ENCODE measurements at places on chromosomes 11 and 22.

- DNase-seq: no peak
These were observed 14.9 kb upstream of the OR51S1 start for GRCh38 chr11:4863876-4864275.

- no peak for DNase-seq
These were observed 2.0 kb upstream of the JAML start for GRCh38 chr11:118226781-118227180.

DNA sequence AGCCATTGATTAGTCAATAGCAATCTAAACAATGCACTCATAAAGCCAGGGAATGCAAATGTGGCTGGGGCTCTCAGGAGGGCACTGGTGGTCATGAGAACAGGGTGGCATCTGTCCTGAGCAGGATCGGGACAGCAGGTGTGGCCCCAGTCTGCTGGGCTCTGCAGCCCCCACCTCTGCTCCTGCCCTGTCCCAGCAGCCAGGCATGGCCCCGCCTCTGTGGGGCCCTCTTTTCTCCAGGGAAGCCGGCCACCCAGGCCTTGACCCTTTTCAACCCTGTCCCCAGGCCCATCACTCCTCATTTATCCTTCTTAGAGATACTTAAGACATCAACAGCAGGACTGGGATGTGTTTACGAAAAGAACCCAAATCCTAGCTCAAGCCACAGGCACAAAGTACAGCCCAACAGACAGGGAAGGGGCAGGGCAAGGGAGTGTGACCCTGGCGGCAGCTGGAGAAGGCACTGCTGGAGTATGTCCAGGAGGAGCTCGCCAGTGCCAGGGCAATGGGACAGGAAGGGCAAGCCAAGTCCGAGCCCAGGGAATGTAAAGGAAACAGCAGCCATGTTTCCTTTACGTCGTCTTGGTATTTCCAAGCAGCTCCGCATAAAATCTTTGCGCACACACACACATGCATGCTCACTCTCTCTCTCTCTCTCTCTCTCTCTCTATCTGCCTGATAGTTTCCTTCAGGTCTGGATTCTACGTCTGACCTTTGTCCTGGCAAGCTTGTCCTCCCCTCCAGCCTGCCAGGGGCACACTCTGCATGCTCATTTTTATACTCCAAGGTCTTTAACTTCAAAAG, 59.9 kb downstream of the DGCR2 start:
- no peak for DNase-seq

DNA sequence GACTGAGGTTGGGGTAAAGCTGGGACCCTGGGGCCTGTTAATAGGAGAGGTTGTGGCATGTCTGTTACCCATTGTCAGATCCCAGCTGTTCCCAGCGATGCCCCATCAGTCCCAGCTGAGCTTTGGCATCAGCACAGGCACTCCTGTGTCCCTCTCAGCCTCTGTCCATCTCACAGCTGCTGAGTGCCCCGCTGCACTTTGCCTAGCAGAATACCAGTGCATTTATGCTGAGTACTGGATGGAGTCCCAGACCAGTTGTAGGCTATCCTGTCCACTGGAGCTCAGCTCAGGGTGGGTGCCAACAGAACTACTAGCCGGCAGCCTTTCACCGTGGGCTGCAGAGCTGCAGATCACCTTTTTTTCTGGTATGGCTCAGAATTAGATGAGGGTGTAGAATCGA, 9.9 kb downstream of the FXYD6 start:
- no peak for DNase-seq

DNA sequence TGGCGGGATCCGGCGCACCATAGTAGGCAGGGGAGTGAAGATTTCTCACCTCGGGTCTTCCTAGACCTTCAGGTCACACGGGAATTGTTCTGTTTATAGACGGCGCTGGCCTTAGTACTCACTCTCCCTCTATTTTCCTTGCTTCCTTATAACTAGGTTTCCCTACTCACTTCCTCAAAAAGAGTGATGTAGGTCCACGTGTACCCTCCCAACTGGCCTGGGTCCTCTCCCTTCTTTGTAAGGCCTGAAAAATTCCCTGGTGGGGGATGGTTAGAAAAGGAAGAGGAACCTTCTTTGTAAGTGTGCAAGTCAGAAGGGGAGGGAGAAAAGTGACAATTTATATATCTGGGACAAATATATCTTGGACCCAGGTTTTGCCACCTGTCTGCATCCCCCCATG, 2.9 kb upstream of the TMEM9B start:
- no peak for DNase-seq

DNA sequence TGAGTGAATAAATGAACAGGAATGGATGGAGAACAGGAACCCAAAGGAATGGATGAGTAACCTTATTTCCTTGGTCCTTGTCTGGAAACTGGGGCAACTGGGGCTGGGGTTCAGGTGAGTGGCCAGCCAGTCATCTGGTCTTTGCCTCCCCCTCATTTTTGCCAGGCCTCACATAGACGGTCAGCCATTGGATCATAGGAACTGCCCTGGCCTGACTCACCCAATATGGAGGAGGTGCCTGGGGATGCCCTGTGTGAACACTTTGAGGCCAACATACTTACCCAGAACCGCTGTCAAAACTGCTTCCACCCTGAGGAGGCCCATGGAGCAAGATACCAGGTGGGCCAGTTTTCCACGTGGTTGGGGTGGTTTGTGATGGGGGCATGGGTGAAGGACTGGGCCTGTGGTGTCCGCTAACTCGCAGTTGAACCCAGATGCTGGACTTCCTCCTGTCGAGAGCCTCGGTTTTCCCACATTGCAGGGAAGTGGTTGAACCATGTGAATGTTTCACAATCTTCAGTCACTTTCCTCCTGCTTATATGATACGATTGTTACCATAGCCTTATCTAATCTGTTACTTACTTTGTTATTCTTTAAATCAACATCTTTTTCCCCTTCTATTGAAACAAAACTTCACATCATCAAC, 4.4 kb downstream of the TRIOBP start:
- no peak for DNase-seq

- DNase-seq: no peak
These were observed 56.6 kb upstream of the FDX1 start for GRCh38 chr11:110373051-110373702.

GRCh38 chr22:47290706-47291430, 528.4 kb downstream of the TBC1D22A start:
- DNase-seq: no peak

DNA sequence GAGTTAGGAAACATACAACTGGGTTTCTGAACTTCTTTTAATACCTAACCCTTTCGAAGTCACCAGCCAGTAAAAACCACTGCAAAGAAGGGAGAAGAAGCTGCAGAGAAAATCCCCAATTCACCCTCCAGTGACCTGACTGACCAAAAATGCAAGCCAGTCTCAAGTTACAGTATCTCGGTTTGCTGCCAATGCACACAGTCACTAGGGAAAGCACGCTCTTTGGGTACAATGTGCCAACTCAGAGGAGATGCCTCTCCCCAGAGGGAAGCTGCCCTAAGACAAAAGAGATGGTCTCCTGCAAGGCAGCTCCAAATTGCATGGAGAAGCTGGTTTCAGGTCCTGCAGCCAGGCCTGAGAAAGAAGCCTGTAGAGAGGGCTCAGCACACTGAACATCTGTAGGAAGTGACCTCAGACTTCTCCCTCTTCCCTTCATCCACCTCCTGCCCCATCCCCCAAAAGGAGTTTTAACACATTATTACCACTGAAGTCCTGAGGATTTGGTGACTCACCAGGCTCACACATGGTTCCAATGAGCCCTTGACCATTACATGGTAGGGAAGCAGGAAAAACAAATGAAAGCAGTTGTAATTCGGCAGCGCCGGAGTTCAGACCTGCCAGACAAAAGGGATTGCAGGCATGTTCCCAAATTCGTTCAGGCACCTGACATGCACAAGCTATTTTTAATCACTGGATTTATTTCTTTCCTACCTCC, 90.1 kb downstream of the ETS1 start:
- no peak for DNase-seq

- DNase-seq: no peak
These were observed 116.4 kb downstream of the BLID start for GRCh38 chr11:121999651-122000050.

- DNase-seq: no peak
These were observed 135.1 kb downstream of the SPATA19 start for GRCh38 chr11:133710241-133710640.

DNA sequence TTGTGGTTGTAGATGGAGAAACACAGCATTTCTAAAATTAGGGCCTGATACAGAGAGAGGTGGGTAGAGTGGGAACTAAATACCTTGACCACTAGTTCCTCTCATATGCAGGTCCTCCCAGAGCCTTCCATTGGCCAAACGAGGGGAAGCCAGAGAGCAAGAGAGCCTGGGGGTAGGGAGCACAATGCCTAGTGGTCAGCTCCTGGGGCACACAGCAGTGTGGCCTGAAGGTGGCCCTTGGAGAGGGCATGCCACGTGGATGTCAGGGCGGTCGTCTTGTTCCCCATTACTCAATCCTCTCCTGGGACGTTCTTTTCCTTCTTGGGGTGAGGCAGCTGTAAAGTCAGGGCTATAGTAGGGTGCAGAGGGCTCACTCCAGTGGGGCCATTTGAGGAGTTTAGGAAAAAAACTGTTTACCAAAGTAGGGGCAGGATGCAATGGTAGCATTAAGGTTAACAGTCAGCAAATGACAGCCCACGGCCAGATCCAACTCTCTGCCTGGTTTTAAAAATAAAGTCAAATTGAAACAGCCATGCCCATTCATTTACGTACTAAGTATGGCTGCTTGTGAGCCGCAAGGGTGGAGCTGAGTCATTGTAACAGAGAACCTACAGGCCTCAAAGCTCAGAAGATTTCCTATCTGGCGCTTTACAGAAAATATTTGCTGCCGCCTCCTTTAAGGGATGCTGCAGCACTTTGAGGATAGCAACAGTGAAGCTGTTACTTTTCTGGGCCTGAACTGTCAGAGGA, 7.6 kb downstream of the MYO18B start:
- DNase-seq: no peak

DNA sequence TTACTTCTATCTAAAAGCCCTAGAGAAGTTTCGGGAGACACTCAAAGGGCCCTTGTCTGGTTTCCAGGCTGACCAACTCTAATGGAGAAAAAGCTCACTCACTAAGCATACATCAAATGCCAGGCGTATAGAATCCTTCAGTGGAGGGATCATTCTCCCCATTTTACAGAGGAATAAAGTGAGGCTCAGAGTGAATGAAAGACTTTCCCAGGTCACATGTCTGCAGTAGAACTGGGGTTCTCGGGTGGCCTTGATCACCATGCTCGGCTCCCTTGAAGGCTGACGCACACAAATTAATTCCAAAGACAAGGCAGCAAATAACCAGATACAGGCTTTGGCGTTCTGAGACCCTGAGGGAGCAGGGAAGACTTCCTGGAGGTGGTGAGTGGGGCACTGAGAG, 60.0 kb downstream of the THAP12 start:
- DNase-seq: no peak

- no peak for DNase-seq
These were observed 44.3 kb upstream of the JAM3 start for GRCh38 chr11:134024420-134025081.

GRCh38 chr11:106852779-106853178, 165.5 kb downstream of the GUCY1A2 start:
- DNase-seq: no peak

- DNase-seq: no peak
These were observed 682 bp downstream of the PGAP2 start for GRCh38 chr11:3808861-3809623.

GRCh38 chr11:68269414-68270081, 2.2 kb downstream of the C11orf24 start:
- no peak for DNase-seq

- no peak for DNase-seq
These were observed 255.4 kb downstream of the MIAT start for GRCh38 chr22:26912655-26913345.

GRCh38 chr11:131495423-131495822, 125.0 kb downstream of the NTM start:
- no peak for DNase-seq

DNA sequence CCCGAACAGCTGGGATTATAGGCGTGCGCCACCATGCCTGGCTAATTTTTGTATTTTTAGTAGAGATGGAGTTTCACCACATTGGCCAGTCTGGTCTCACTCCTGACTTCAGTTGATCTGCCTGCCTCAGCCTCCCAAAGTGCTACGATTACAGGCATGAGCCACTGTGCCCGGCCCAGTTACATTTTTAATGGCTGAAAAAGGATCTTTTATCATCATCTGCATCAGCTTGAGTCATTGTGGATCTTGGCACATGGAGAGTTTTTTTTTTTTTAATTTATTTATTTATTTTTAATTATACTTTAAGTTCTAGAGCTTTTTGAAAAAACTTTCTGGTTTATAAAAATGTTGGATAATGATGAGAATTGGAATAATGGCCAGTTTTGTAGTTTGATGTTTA, 8.6 kb downstream of the IGHMBP2 start:
- DNase-seq: no peak

DNA sequence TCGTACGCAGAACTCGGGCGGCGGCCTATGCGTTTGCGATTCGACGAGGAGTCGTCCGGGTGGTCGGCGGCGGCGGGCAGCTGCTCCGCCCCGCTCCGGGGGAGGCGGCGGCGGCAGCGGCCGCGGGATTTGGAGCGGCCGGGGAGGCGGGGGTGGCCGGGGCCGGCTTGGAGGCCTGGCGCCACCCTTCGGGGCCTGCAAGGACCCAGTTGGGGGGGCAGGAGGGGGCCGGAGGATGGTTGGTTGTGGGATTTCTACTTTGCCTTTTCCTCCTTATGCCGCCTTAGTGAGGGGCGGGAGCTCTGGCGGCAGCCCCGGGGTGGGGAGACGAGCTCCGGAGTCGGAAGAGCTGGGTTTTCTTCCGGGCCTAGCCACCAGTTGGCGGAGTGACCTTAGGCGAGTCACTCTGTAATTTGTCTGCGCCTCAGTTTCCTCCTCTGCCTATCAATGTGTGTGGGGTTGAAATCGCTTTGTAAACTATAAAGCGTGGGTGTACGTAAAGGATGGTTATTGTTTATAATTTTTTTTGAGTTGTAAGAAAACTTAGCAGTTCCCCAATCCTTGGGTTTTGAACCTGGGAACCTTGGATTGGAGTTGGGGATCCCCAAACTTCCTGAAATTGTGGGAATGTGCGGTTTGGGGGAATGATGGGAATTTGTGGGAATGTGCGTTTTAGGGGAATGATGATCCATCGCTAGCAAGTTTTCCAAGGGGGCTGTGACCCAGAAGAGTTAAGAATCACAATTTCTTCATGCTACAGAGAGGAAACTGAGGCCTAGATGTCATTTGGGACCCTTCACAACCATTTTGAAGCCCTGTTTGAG, 679 bp downstream of the TUG1 start:
- DNase-seq: no peak

- no peak for DNase-seq
These were observed 52.3 kb downstream of the TST start for GRCh38 chr22:36966851-36967540.

GRCh38 chr11:126115816-126116331, 53.2 kb upstream of the CDON start:
- DNase-seq: peak; percentile 19

- no peak for DNase-seq
These were observed 8.9 kb upstream of the OR2D3 start for GRCh38 chr11:6911948-6912347.

- no peak for DNase-seq
These were observed 4.4 kb downstream of the NAALADL1 start for GRCh38 chr11:65053827-65054508.

DNA sequence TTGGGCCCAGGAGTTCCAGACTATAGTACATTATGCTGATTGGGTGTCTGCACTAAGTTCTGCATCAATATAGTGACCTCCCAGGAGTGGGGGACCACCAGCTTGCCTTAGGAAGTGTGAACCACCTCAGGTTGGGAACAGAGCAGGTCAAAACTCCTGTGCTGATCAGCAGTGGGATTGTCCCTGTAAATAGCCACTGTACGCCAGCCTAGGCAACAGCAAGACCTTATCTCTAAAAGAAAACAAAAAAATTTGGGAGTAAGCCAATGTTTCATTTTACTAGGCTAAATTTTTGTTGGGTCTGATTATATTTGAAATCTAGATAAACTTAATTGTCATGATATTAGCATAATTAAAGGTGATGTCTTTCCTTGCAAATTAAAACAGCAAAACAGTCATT, 3.4 kb downstream of the DEPDC5 start:
- DNase-seq: no peak

Measured in progenitor cell of endocrine pancreas (in vitro differentiated cells).